ENCODE measurements at places on chromosomes 13 and 19.

DNA sequence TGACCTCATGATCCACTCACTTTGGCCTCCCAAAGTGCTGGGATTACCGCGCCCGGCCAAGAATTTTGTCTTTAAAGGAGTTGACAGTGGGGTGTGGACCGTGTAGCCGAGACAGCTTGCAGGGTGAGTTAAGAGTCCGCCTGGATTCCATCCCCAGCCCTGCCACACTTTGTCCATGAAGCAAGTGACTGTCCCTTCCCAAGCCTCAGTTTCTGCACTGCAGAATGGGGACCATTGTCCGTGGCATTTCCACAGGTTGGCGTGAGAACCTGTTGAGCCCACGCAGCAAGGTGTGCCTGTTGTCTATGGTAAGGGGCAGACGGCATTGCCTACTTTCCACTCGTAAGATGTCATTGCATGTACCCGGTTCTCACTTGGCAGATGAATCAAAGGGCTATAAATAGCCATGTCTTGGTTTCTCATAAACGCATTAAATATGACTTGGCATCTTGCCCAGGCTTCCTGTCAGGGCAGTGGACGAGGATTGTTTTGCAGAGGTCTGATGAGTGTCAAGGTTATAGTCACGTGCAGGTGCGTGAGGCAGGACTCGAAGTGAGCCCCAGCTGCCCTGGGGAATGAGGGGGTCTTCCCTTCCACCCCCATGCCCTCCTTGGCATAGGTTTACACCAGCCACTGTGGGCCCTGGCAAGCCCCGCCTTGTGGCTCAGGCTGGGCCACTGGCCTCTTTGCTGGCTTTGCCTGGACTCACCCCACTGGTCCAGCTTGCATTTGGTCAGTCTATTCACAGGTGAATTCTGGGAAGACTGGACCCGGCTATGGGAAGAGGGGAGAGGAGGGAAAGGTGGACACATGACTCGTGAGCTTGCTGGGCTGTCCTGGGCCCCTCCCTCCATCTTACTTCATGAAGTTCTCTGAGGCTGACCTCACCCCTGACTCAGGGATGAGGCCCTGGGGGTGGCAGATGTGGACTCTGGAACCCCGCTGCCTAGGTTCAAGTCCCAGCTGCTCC is 14.6 kb downstream of the FAM187B start:
- peak; percentile 78 for DNase-seq

GRCh38 chr19:10299545-10300458 is 9.8 kb downstream of the ZGLP1 start:
- no peak for DNase-seq

DNA sequence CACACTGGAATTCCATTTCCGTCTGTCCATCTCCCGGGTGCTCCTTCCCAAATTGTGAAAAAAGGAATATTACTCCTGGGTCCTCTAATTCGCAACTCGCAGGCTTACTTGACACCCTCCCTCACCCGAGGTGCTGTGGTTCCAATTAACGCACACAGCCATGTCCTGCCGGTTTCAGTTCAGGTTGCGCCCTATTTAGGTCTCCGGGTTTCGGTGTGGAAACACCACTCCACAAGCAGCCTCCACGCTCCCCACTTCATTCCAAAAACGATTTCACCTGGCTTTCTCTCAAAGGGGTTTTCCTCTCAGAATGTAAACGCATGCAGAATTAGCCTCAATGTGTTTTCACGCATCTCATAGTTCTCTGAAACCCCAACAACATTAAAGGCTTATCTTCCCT is 37.9 kb downstream of the NAXD start:
- no peak for DNase-seq

DNA sequence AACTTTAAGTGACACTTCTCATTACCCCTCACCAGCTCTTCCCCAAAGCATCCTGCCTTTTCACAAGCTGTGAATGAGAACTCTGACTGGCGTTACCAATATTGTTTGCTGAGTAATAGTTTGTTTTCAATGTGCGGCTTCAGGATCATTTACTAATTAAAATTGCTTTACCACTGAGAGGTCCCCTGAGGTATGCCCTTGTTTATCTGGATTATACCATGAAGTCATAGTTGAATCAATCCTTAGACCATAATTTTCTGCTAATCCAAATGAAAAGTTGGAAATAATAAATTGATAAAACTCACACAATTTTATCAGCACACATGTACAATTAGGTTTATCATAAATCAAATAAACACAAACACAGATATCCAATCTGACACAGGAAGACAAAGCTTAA is 568.8 kb downstream of the PCDH9 start:
- no peak for DNase-seq

- DNase-seq: peak; percentile 47
Observed at GRCh38 chr13:20703780-20704458, 420 bp downstream of the IL17D start.

DNA sequence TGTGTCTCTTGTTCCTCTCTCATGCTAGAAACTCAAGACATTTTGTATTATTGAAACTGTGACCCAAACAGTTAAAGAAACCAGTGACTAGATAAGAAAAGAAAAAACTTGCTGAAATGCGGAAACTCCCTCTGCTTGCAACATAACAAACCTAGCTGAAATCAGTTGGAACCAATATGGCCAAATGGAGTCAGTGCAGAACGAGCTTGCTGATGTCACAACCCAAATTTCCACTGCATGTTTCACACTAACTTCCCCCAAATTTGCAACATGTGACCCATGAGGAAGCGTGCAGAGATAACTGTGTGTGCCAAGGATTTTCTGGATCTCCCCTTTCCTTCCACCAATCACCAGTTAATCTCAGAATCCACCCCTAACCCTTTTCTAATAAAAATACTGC is 208.0 kb downstream of the DLEU7 start:
- no peak for DNase-seq

GRCh38 chr13:34943436-34944273 is 1.6 kb downstream of the NBEA start:
- DNase-seq: no peak

GRCh38 chr19:50318438-50318837 is 10.7 kb downstream of the KCNC3 start:
- no peak for DNase-seq

DNA sequence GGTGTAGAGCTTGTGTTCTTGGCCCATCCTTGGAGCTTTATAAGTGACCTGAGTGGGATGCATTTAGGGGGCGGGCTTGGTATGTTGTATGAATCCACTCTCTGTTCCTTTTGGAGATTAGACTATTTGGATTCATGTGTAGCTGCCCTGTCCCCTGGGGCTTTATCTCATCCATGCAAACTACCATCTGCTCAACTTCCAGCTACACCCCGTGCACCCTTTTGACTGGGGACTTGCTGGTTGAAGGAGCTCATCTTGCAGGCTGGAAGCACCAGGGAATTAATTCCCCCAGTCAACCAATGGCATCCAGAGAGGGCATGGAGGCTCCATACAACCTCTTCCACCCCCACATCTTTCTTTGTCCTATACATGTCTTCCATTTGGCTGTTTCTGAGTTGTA is 6.1 kb downstream of the CLEC4M start:
- no peak for DNase-seq

DNA sequence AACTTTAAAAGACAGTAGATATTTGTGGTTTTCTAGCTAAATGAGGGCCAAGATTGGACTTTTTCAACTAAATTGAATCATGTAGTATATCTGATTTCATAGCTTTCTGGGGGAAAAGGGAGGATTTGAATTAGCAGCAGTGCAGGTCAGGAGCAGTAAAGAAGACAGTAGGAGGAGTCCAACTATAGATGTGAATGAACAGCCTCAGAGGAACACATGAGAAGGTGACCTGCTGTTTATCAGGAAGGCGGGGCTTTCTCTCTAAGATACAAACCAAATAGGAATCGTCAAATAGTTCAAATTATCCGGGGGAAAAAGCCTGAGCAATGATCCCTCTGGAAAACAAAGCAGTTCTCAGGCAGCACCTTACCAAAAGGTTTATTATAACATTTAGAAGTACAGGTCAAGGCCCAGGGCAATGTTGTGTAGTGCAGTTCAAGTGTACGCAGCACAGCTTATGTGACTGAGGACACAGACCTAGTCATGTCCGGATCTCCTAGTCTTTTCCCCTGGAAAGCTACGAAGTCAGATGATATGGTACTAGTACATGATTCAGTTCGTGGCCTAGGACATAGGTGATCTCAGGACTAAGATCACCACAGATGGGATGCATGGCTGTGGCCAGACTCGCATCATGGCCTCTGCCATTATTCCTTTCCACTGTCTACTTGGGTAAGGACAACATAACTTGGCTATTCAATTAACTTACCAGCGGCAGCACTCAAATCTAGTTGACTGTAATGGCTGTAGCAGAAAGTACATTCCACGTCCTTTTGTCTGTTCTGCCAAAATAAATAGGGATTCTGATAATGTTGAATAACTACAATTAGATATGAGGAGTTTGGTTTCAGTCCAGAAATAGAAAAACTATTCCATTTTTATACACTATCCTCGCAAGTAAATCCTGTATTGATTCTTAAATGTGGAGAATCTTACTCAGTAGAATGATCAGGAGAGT is 40.3 kb downstream of the MPHOSPH8 start:
- no peak for DNase-seq

GRCh38 chr13:28432816-28433560 is 61.9 kb downstream of the FLT1 start:
- no peak for DNase-seq

DNA sequence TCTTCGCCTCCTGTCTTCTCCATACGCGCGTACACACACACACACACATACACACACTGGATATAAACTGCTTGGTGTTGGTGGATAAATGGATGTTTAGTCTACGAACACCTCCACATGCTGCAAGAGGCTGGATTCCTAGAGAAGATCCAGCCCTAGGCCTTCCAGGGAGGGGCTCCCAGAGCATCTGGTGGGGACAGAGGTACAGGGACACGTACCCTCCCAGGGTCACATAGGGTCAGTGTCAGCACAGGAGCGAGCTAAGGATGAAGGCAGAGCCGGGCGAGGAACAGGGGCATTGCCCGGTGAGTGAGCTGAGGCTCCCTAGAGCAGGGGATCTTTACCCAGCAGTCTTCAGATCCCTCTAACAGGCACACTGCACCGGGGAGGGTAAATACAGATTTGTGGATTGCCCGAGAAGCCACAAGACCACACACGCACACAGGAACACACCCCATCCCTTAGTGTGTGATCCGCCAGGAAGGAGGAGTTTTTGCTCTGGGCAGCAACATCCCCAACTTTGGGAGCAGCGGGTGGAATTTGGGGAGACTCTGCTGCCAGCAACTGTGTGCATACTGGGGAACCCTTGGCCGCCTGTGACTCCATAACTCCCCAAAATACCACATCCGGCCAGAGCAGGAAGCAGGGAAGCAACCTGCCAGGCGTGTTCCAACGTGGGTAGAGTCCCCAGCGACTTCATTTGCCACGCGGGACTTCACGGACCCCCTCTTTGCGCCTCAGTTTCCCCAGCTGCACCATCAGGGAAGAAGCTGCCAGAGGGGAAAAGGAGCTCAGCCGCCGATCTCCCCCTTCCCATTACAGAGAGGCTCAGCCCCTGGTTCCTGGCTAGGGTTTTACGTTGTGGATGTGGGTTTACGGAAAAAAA is 5.8 kb upstream of the TLE2 start:
- DNase-seq: no peak

GRCh38 chr13:34019870-34020269 is 201.9 kb downstream of the RFC3 start:
- no peak for DNase-seq

- DNase-seq: no peak
Observed at GRCh38 chr13:63629591-63629990, 2213.9 kb upstream of the PCDH20 start.

DNA sequence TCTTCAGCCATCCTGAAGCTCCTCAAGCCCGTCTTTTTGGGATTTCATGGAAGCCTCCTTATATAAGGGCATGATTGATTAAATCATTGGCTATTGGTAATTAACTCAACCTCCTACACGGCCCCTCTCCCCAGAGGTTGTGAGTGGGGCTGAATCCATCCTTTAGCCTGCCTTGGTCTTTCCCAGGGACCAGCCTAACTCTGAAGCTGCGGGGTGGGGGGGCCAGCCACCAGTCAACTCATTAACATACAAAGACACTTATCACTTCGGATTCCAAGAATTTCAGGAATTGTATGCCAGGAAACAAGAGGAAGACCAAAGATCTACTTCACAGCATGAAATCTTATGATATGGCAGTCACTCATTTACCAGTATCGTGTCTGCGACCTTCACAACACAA is 9.9 kb downstream of the COL4A1 start:
- no peak for DNase-seq

GRCh38 chr13:78881054-78881453 is 222.1 kb upstream of the OBI1 start:
- DNase-seq: no peak

DNA sequence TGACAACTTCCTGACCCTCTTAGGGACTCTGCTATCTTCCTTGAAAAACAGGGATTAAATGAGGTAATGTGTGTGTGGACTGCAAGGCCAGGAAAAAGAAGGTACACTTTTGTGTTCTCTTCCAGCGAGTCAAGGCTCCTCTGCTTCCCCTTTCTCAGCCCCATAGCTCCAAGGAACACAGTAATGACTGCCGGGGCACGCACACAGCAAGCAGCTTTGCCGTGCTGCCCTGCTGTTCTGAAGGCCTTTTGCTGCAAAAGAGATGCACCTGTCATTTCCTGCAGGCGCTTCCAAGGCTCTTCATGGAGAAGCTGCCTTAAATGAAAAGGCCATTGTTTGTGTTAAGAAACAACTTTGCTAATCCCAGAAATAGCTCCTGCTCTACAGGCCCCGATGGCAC is 84.6 kb downstream of the CYSLTR2 start:
- no peak for DNase-seq

DNA sequence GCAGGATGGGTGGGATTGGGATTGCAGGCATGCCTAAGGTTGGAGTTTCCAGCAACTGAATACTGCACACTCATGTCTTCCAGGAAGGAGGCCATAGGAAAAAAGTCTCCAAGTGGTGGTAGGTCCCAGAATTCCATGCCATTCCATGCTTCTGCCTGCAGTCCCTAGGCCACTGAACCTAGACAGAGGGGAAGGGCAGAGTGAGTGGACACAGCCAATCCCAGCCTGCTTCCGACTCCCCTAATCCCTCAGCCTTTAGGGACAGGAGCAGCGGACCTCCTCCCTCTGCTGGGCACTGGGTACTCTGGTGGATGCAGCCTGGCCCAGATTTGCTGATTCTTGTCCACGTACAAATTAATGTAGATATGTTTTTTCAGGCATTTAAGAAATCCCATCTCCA is 17.0 kb downstream of the VSTM2B start:
- DNase-seq: no peak

- no peak for DNase-seq
Observed at GRCh38 chr19:50794074-50794875, 4.1 kb downstream of the ACP4 start.

DNA sequence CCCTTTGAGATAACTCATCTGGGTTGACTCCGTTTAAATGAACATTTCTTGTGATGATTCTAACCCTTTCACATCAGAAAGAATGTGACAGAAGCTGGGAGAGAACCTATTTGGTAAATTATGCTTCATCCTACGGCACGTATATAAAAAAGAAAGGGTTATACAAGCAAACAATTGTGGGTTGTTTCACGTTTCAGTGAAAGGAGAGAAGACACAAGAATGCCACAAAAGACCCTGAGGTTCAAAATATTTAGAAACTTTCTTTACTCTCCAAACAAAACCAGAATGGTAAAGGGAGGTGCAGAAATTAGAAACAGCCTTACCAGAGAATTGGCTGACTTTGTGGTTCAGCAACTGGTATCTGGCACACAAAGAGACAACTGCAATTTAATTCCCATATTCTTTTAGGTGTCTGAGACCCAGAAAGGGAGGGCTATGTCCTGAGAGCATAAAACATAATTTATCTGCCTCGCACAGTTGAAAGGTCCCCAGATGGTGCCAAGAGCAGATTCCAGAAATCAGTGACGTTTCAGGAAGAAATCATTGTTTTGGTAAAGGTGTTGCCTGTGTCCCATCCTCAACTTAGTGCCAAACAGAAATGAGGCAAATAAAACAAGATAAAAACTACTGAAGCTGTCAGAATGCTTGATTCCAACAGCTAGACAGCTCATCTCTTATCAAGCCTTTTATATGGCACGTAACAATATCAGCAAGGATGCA is 361.4 kb downstream of the EFNB2 start:
- no peak for DNase-seq

Data from stimulated activated CD8-positive, alpha-beta memory T cell treated with anti-CD3 and anti-CD28 coated beads, Interleukin-12 subunit alpha, Interleukin-12 subunit beta, amount 100 ng/mL, for 1 hour (primary cell).